ENCODE measurements at places on chromosomes 4 and X.

DNA sequence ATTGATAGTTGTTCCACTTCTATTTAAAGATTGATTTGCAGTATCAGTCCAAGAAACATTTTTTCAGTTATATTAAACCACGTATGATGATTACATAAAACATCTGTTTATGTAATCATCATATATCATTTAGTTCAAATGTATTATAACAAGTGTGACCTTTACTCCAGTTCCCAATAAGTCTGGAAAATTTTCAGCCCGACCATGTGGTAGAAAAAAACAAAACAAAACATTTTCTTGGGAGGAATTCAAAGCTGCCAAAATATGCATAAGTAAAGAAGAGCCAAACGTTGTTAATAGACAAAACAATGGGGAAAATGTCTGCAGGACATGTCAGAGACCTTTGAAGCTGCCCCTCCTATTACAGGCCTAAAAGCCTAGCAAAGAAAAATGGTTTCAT lies 709.1 kb downstream of the FAT4 start:
- DNase-seq: no peak

DNA sequence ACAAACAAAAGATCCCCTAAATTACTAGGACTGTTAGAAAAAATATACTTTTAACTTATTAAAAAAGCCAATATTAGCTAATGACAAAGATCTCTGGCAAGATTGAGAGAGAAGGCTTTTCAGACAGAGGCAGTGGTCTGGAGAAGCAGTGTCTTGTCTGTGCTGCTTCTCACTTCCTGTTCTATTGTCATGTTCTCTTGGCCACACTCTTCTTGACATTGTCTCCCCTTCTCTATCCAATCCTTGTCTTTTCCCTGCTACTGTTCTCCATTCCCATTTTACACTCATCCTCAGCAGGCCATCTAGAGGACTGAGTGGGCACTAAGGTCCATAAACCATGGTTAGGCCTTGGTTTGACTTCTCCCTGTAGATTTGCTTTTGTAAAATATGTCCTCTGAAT lies 14.0 kb upstream of the TAPT1 start:
- DNase-seq: no peak

GRCh38 chrX:119991005-119991787 lies 47.6 kb upstream of the NKAP start:
- DNase-seq: no peak

DNA sequence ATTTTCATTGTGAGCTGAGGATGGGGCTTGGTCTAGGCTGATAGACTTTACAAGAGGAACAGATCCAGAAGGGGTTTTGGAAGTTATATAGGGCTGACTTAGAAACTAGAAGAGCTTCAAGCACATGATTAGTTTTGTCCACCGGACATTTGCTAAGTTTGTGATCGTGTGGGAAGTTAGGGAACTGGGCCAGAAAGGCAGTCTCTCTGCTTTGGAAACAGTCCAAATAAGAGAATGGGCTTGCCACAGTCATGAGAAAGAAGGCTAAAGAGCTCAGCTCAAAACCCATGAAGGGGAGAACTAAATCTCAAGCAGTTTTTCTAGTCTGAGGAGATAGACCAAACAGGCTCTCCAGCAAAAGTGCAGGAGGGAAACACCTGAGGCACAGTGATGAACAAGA lies 67.8 kb downstream of the ZNF674 start:
- DNase-seq: no peak

DNA sequence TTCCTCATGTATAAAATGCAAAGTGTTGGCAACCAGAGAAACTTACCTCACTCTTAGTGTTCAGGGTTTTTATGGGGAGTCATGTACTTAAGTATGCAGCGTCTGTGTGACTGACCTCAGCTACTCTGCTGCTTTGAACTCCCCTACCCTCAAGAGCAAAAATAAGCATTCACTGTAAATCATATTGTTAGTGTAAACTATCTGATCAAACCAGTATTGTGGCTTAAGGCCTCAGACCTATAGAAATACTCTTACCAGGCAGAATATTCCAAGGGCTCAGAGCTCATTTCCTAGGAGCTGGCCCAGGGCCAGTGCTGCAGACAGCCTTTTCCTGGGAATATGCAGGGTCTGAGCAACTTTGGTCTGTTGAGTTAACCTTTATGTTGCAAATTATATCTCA lies 453.1 kb downstream of the CCSER1 start:
- DNase-seq: peak; percentile 1

GRCh38 chr4:94352996-94353395 lies 10.4 kb upstream of the HPGDS start:
- no peak for DNase-seq

DNA sequence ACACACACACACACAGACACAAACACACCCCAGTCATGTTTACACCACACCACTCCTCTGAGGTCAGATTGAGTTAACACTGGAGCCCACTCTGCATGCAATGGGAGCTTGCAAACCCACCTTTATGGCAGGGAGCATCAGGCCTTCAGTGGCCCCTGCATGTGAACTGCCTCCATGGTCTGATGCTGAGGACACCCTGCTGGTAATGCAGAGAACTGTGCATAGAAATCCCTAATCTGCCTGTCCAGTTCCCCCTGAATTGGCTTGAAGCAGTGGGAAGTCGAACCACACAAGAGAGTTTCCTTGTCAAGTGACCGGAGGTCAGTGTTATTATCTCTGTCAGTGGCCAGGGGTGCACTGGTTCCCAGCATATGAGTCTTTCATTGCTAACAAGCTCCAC lies 59.8 kb downstream of the ANOS1 start:
- DNase-seq: no peak

DNA sequence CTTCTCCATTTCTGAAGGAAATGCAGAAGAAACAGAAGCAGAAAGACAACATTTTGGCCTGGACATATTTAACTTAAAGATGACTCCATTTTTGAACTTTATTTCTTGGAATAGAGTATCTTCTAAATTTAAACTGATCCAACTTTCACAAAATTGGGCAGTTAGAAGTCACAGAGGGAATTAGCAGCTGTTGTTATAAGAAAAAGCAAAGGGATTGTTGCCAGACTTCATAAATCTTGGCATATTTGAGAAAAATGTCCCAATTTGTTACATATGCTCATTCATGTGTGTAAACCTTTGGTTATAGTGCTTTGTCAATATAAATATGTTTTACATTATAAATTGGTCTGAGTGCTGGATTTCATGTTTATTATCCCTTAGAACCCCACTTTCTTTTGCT lies 3.4 kb downstream of the GLUD2 start:
- no peak for DNase-seq

- DNase-seq: no peak
These were observed 6.6 kb downstream of the GUCY2F start for GRCh38 chrX:109475174-109475891.

GRCh38 chr4:147984065-147984777 lies 252.3 kb downstream of the ARHGAP10 start:
- no peak for DNase-seq

- DNase-seq: no peak
These were observed 44.2 kb downstream of the JAKMIP1 start for GRCh38 chr4:6155996-6156750.

GRCh38 chrX:147962476-147962875 lies 18.7 kb upstream of the FMR1NB start:
- DNase-seq: no peak

DNA sequence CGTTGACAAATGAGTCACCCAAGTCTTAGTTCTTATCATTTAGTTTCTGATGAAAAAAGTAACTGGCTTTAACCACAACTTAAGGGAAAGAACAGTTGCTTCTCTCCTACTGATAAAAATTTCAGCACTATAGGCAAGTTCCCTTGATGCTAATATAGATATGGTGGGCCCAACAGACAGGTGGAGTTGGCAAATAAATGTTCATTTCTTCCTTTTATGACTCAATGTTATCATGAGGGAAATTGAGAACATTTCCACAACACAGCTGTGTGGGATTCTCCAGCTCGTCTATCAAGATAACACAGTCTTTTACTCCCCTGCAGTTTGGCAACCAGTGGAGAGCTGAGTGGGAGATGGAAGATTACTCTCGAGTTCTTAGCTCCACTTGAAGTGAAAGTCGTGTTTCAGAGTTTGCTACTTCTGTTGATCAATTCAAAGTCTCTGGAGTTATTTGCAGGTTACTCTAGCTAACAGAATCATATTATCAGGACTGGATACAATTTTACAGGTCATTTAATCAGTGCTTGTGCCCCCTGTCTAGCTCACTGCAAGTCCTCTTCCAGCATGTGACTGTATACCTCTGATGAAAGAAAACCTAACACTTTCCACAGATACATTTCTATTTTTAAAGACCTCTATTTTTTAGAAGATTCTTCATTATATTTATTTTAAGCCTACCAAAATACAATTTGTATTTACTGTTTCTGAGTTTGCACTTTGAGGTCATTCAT lies 270.6 kb upstream of the GK2 start:
- DNase-seq: no peak

Measured in NCI-H2171 (cell line).